ENCODE measurements at places on chromosomes 3 and 15. TPM values are rescaled to one million over a fixed set of nuclear protein-coding genes. Genes with fewer than 3 reads are reported as not detected.

SLC51A gene
- not detected for polyA plus RNA-seq

IQCF5 gene
- polyA plus RNA-seq = not detected

GOLGA6L9 gene
- 0.89 TPM for polyA plus RNA-seq

TRIM42 gene
- polyA plus RNA-seq = not detected

GOLGA6B gene
- not detected for polyA plus RNA-seq

DNA sequence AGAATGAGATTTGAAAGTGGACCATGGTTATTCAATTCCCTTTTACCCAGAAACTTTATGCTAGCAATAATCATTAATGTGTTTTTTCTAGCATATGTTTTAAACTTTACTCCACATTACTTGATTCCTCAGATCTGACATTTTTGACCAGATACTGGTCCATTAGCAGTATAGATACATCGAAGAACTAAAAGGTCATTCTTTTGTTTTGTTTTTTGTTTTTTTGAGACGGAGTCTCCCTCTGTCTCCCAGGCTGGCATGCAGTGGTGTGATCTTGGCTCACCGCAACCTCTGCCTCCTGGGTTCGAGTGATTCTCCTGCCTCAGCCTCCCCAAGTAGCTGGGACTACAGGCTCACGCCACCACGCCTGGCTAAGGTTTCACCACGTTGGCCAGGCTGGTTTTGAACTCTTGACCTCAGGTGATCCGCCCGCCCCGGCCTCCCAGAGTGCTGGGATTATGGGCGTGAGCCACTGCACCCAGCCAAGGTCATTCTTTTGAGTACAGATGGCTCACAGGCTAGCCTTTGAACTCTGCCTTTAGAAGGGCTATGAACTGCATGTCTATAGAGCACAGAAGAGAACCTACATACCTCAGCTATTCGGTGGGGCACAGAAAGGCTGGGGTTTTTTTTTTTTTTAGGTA is 28.6 kb downstream of the CHP1 start:
- DNase-seq = no peak

DNA sequence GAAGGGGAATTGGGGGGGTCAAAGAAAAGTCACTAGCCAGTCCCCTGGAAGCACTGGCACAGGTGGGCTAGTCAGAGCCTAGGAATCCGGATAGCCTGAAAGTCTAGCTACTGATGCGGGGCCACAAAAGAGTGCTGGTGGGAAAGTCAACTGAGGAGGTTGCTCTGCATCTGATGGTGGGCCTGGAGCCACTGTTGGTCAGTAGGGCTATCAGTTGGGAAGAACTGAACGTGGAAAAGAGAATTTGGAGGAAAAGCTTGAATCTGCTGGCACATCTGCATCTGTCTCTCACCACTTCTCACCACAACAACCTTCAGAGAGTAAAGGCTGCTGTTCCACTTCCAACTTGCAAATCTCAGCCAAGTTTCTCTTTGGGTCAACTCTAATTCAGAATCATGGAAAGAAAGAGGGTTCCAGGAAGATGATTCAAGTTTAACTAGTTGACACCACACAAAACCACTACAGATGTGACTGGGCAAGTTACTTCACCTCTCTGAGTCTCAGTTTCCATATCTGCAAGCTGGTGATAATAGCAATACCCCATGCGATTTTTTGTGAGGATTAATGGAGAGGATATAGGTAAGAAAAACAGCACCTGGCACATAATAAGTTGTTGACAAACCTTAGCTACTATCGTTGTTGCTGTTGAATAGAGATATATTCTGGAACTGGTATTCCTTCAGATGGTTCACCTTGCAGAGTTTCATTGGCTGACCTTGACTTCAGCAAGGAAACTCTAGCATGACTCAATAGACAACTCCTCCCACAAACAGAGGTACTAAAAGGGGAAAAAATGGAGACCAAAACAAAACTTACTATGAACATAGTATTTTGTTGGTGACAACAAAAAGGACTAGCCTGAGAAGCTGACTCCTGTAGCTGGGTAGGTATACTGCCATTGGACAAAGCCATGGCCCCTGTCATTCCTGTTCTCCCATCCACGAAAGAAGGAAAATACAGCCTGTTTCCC is 280.2 kb upstream of the STT3B start:
- DNase-seq = no peak

- DNase-seq = peak; percentile 54
Measured at GRCh38 chr15:89462198-89462912, 34.0 kb downstream of the RHCG start.

- no peak for DNase-seq
Measured at GRCh38 chr3:141526709-141527108, 39.9 kb downstream of the RASA2 start.

GRCh38 chr15:31316135-31316795 is 10.4 kb upstream of the KLF13 start:
- no peak for DNase-seq

DNA sequence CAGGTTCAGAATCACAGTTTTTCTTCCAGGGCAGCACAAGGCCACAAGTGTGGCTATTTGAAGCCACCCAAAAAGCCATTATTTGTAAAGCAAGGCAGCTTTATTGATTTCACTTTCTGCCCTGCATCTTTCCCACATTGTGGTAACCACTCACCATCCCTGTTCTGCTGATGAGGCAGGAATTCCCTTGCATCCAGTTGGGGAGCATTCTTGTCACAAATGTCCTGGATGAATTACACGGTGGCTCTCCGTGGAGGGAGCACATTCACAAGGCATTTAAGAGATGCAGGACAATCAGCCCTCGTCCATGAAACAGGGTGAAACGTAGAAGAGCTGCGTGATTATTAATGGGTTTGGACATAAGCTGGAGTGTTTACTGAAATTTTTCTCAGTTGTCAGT is 111.2 kb downstream of the APBA2 start:
- DNase-seq = no peak

DNA sequence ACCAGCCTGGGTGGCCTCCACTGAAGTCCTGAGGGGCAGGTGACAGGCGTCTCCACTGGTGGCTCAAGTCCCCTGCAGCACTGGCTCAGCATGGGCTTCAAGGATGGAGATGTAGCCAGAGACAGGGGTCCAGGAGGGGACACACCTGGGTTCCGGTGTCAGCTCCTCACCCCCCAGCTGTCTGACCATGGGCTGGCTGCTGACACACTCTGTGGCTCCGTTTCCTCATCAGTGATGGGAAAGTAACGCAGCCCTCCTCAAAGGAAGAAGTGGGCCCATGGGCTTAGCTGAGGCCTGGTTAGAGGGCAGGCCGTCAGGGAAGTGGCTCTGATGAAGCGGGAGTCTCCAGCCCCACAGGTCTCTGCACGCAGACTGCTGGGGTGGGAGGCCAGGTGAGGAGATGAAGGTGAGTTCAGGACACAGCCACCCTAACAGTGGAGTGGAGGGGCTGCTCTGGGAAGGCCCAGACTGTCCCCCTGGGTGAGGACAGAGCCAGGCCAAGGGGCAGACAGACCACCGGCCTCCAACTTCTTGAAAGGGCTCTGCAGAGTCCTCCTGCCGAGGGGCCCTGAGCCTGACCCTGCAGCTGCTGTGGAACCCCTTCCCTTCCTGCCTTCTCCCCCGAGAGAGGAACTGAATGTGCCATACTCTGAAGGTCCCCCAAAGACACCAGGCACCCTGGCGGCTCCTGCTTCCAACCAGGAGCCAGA is 24.0 kb downstream of the PSTPIP1 start:
- no peak for DNase-seq

GRCh38 chr3:115693868-115694267 is 70.6 kb downstream of the GAP43 start:
- no peak for DNase-seq

DNA sequence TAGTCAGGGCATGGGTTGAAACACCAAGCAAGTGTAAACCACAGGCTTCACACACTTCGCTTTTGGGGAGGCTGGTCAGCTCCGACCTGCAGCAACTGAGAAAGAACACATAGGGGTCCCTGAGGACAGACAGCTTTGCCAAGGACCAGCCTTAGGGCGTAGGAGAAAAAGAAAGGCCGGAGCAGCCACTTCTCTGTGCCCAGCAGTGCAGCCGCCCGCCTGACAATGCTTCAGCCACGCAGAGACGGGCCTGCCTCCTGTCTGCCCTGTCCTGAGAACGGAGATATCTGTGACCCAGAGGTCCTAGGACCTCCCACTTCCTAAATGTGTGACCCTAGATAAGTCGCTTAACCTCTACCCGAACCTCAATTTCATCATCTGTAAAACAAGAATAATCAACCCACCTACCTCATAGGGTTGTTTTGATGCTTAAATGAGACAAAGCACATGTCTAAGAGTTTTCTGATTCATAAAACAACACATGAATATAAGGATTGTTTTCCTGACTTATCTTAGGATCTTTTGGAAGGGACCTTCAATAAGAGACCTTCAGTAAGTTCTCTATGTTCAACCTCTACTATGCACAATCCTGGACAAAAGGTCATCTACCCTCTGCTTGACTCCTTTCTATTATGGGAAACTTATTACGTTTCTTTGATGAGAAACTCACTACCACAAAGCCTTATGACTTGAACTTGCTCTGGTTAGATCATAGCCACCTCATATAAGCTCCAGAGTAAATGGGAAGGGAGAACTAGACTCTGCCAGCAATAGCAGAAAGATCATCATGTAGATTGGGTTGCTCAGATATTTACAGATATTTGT is 32.9 kb upstream of the RFTN1 start:
- no peak for DNase-seq

GRCh38 chr3:109413049-109413448 is 75.7 kb upstream of the DPPA4 start:
- DNase-seq = no peak

DNA sequence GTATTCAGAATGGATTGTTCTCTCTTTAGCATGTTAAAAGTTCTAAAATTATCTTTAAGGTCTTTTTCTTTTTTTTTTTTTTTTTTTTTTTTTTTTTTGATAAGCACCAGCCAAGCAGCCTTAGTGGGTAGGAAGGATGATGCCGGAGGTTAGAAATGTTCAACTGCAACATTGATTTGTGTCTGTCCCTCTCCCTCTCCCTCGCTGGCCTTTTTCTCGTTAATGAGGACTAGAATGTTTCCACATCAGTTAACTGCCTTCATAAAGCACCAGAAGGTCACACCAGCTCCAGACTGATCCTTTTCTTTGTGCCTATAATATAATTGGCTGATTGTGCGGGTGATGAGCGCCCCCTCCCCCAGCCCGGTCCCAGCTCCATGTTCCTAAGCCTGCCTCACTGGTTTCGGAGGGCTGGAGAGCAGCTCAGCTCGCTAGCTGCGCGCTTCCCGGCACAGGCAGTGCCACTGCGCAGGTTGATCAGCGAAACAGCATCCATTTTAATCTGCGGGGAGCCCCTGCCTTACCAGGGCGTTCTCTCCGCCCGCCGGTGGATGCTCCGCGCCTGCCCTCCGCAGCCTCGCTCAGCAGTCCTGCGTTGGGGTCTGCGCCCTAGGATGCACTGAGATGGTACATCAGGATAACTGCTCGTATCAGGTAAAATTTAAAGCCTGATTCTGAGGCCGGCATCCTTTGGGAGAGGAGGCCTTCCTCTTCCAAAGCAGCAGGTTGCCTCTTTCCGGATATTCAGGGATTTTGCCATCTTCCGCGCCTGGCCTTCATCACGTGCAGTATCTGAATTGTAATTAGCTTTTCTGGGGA is 148.9 kb upstream of the IL12A start:
- peak; percentile 40 for DNase-seq

- DNase-seq = no peak
Measured at GRCh38 chr3:185767002-185767688, 57.7 kb downstream of the IGF2BP2 start.

- no peak for DNase-seq
Measured at GRCh38 chr3:6860149-6860953, 564 bp upstream of the GRM7 start.

Measured in fibroblast of lung (primary cell).